ENCODE measurements at places on chromosomes 7 and 10.

DNA sequence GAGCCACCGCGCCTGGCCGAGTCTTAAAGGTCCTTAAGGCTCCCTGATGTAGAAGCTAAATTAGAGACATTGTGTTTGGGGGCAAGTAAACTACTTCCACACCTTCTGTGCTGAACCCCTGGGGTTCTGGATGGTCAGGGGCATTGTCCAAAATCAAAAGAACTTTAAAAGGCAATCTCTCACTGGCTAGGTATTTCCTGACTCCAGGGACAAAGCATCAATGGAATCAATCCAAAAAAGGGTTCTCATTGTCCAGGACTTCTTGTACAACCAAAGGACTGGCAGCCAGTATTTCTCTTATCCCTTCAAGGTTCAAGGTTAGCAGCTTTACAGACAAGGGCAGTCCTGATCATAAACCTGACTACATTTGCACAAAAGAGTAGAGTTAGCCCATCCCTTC is 24.0 kb downstream of the SRPK2 start:
- no peak for DNase-seq

- peak; percentile 44 for DNase-seq
Measured at GRCh38 chr10:33334805-33335550, 511 bp upstream of the NRP1 start.

GRCh38 chr10:129764011-129764900 is 199.8 kb downstream of the EBF3 start:
- no peak for DNase-seq

DNA sequence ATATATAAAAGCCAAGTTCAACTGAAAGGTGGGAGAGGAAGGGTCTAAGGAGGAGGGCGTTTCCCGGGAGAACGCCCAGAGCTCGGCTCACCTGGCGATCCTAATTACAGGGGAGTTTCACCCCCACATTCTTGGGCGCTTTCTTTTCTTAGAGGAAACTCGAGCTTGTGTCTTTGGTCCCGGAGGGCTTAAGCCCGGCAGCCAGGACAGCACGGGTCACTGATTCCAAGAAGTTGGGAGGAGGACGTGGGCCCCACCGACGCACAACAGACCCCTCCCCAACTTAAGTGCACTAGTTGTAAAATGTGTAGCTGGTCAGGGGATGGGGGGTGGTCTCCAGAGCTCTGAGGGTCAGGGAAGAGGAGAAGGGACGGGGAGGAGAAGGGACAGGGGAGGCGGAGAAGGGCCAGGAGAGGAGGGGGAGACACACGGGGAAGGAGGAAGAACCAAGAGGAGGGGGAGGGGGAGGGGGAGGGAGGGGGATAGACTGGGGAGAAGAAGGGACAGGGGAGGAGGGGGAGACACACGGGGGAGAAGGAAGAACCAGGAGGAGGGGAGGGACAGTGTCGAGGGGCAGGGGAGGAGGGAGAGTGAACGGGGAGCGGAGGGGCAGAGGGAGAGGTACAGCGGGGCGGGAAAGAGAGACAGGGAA is 874 bp downstream of the BAIAP2L1 start:
- DNase-seq, result no peak

- no peak for DNase-seq
Measured at GRCh38 chr7:8382004-8382730, 51.2 kb upstream of the NXPH1 start.

- no peak for DNase-seq
Measured at GRCh38 chr7:96968981-96969380, 36.4 kb upstream of the DLX6 start.

DNA sequence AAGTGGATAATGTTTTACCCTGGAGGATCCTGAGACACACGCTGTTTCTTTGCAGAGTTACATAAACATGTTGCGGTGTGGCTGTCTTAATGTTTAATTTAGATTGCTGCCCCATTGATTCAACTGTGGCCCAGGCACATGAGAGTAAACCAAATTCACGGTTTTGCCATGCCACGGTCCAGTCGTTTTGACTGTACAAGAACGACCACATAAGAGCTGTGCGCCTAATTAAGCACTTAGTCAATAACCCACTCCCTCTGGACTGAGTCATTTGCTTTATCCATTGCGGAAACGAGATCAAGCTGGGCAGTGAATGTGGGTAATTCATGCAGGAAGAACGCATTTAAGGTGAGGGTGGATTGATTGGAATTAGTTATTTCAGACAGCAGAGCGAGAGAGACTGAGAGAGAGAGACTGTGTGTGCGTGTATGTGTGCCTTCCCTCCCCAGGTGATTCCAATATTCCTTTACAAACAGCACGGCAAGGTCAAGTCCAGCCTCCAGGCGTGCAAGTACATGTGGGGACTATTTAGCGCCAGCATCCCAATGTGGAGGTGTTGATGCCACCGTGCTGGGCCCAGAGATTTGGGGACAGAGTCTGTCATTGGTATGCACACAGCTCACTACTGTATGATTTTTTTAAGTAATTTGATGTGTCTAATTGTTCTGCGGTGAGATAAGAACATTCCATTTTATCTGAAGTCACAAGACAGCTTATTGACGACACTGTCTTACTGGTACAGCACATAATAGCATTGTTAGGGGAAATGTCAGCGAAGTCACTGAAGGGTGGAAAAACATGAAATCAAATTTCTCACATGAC is 8.4 kb upstream of the TEX36 start:
- DNase-seq, result no peak

- no peak for DNase-seq
Measured at GRCh38 chr7:100965723-100966541, 3.4 kb upstream of the MUC12 start.

DNA sequence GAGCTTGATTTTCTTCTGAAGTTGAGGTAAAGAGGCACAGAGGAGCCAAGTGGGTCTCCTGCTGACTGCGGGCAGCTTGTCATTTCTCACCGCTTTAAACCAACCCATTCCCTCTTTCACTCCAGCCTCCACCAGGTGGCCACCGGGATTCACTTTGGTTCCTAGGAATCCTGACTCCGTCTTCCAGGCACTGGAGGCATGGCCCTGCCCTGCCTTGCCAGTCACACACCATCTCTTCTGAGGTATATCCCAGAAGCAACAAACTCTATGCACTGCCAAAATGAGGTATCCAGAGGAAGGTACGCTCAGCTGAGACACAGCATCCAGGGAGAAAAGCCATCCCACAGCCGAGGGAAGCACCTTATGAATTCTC is 280.8 kb downstream of the TNS3 start:
- DNase-seq, result no peak

GRCh38 chr7:17593819-17594419 is 295.5 kb downstream of the AHR start:
- no peak for DNase-seq

DNA sequence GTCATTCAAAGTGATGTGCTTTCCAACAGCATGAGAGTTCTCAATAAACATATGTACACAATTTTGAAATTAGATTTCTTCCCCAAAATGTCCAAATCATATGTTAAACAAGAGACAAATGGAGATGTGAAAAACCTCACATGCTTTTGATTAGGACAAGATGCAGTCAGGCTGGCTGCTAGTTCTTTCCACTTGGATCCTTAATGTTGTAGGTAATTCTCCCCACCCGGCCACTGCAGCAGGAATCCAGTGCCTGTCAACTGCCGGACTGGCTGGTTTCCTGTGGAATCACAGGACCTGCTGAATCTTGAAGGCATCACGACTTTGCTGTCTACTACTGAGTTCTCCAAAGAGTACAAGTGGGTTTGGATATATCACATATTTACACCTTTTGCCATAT is 138.6 kb upstream of the AKR1E2 start:
- no peak for DNase-seq

- DNase-seq, result no peak
Measured at GRCh38 chr7:83065714-83066113, 97.0 kb downstream of the PCLO start.

- no peak for DNase-seq
Measured at GRCh38 chr7:98165827-98166667, 45.2 kb upstream of the BHLHA15 start.

GRCh38 chr7:31102151-31102972 is 50.3 kb downstream of the ADCYAP1R1 start:
- DNase-seq, result no peak

- no peak for DNase-seq
Measured at GRCh38 chr7:105625986-105626385, 44.7 kb upstream of the EFCAB10 start.

- DNase-seq, result no peak
Measured at GRCh38 chr10:60069311-60069710, 163.0 kb upstream of the CCDC6 start.

GRCh38 chr7:110947408-110947807 is 143.5 kb upstream of the LRRN3 start:
- DNase-seq, result no peak

GRCh38 chr7:79149831-79150230 is 303.6 kb downstream of the MAGI2 start:
- DNase-seq, result no peak

GRCh38 chr10:48658243-48658974 is 26.3 kb upstream of the WDFY4 start:
- peak; percentile 32 for DNase-seq

- no peak for DNase-seq
Measured at GRCh38 chr10:63843107-63843506, 321.9 kb downstream of the REEP3 start.

GRCh38 chr7:73903321-73904218 is 42.6 kb downstream of the TMEM270 start:
- DNase-seq, result no peak

DNA sequence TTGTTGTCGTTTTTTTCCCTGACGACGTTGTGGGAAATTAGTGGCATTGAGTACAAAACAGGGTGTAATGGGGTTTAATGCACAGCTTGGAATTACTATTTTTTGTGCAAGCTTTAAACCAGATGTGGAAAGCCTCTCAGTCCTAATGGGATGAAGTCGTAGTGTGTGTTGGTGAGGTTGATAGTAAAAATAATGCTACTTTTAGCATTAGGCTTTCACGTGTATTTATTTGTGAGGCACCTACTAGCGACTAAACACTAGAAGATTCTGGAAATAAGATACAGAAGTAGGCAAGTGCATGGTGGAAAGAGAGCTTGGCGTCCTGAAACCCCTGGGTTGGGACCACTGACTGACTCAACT is 588 bp upstream of the ORC5 start:
- no peak for DNase-seq

GRCh38 chr7:45567713-45568112 is 6.5 kb upstream of the ADCY1 start:
- no peak for DNase-seq

GRCh38 chr7:155460926-155461613 is 3.1 kb downstream of the EN2 start:
- no peak for DNase-seq

DNA sequence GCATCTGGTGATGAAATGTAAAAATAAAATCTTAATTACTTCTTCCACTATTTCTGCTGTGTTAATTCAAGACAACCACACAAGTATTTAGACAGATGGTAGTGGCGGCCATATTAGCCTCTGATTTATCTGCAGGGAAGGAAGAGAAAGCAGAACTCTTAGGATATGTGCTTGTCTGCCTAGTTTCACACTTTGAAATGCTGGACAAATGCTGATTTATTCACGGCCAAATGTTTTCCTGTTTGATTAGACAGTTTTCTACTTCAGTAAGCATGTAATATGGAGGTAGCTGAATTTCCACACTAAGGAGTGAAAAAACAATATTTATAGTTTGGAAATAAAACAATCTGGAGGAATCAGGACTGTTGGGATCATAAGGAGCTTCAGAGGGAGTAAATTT is 158.1 kb downstream of the AGMO start:
- DNase-seq, result no peak

DNA sequence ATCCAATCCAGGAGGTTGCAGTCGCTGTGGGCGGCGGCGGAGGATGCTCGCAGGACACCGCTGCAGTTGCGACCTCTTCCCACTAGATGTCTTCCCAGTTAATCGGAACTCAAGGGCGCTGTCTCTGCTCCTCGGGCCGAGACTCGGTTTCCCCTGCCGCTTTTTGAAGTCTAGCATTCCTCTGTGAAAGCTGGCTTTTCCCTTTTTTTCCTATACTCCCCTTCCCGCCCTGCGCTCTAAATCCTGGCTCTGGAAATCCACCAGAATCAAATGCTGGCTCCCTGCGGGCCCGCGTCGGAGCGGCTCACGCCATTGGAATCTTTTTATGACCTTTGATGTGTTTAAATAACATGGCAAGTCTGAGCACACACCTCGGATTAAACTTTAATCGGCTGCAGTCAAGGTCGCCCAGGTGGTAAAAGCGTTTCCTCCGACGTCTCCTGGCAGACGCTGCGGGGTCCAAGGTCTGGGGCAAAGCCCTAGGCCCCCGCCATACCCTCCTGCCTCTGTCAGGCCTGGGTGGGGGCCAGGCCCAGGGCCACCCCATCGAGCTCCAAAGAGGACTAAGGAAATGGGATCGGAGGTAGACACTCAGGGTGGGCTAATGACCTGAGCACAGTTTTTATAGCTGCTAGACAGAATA is 10.7 kb upstream of the HOXA13 start:
- no peak for DNase-seq

DNA sequence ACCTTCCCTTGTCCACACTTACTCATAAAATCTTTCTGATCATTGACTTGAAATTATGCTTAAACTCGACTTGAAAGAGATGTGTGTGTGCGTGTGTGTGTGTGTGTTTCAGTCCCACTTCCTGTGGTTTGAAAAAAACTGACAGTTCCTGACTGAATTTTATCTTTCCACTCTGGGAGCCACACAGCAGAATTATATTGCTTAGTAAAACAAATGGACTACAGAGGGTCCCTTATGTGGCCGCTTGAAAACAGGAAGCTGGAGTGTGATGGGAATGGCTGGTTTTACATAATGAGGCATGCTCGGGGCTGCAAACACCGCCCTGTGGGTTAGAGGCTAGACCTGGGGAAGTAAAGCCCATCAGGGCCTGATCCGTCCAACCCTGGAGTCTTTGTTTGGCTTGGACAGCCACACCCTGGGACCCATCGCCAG is 54.8 kb downstream of the LYZL1 start:
- DNase-seq, result no peak

- peak; percentile 85 for DNase-seq
Measured at GRCh38 chr7:95246831-95247370, 77.4 kb downstream of the PON1 start.

DNA sequence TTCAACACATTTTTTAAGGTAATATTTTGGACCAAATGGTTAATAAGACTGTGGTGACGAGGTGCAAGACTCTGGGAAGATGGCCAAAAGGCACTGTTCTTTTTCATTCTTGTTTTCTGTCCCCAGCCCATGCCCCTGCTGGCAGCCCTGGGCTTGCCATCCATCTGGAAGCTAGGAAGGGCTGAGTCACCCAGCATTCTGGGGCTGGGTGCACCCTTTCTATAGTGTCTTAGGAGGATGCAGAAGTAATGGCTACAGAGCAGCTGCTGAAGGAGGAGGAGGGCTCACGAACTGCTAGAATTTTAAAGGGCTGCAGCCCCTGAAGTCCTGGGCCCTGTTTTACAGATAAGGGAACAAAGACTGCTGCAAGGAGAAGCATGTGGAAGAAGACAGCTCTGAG is 42.8 kb upstream of the ZNF32 start:
- peak; percentile 3 for DNase-seq

- DNase-seq, result no peak
Measured at GRCh38 chr10:28188526-28188925, 114.3 kb downstream of the MPP7 start.

All from NCI-H1694 treated with DMSO at 0.1 percent for 48 hours (cell line).